ENCODE measurements at places on chromosomes 7 and 10.

GRCh38 chr10:114206902-114207301 lies 27.7 kb downstream of the TDRD1 start:
- no peak for DNase-seq

DNA sequence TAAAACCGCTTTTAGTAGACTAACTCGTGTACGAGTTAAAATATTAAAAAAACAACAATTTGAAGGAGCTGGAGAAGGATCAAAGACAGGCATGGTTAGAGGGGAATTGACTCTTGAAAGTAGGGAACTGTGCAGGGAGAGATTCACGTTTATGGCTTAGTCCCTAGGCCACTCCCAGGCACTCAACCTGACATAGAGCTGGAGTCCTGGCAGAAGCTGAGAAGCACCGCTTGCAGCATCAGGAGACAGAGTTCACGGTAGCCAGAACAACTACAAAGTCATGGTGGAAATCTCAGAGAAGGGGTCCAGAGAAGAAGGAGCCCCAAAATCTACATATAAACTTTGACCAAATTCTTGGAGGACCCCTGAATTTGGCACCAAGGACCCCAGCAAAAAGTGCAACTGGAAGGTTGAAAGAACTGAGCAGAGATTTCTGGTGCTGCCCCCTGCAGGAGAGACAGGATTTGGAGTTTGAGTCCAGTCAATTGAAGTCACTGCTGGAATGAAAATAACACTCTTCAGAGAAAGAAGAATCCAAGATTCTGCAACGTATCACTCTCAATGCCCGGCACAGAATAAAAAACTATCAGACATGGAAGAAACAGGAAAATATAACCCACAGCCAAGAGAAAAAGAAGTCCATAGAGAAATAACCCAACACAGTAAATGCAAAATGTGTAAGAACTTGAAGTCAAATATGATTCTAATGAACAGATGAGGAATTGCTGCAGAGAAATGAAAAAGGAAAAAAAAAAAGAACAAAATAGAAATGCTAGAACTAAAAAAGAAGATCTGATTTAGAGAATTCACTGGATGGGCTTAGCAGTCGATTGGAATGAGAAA lies 493.3 kb upstream of the PODXL start:
- DNase-seq, result no peak

GRCh38 chr7:121187222-121187621 lies 141.6 kb upstream of the WNT16 start:
- DNase-seq, result no peak

- DNase-seq, result no peak
Observed at GRCh38 chr10:28981007-28981406, 303.7 kb downstream of the BAMBI start.

- no peak for DNase-seq
Observed at GRCh38 chr7:148304456-148304855, 286.1 kb upstream of the C7orf33 start.

DNA sequence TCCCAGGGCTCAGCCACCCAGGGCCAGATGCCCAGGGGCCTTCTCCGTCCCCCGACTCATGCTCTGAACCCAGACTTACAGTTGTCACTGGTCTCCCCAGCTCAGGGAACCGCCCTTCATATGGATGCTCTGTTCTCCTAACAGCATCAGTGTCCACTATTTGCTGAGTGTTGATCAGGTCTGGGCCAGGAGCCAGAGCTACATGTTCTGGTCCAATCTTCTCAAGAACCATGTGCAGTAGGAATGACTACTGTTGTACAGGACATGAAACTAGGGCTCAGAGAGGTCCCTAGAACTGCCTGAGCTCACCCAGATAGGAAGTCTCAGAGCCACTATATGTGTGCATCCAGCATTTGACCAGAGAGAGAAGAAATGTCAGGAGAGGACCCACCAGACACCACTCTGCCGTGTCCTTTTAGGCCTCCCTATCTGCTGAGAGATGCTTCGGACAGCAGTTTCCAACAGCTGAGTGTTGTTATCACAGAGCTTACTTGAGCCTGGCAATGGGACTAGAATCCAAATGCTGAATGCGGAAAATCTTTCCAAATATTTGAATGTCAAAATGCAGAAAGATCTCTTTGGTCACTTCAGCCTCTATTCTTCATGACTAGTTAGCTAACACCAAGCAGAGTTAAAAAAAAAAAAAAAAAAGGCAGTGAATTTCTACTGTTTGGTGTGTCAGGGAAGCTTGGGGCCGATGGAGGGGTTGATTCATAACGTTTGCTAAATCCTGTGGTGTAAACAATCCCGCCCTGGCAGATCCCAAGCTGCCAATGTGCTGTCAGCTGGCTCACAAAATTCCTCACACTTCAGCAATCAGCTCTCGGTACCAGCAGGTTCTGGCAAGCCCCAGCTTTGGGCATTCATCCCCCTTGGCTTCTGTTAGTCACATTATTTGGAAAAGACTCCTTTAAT lies 246.1 kb downstream of the TNS3 start:
- DNase-seq, result peak; percentile 56

GRCh38 chr7:8232999-8233847 lies 28.7 kb downstream of the ICA1 start:
- DNase-seq, result no peak

DNA sequence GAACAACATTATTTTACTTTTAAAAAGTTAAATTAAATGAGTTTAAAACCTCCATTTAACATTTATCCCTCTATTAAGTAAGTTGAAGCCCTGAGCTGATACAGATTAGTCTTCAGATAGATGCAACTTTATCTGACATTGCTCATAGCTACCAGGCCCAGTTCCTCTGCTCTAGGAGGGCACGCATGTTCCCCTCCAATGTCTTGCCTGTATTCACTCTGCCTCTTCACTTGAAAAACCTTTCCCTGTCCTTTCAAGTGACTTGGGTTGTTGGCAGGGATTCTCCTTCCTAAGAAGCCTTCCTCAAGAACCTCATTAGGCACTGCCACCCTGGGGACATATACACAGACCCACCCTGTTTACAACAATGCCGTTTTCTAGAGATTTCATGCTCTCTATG lies 270.4 kb downstream of the RELN start:
- DNase-seq, result no peak

DNA sequence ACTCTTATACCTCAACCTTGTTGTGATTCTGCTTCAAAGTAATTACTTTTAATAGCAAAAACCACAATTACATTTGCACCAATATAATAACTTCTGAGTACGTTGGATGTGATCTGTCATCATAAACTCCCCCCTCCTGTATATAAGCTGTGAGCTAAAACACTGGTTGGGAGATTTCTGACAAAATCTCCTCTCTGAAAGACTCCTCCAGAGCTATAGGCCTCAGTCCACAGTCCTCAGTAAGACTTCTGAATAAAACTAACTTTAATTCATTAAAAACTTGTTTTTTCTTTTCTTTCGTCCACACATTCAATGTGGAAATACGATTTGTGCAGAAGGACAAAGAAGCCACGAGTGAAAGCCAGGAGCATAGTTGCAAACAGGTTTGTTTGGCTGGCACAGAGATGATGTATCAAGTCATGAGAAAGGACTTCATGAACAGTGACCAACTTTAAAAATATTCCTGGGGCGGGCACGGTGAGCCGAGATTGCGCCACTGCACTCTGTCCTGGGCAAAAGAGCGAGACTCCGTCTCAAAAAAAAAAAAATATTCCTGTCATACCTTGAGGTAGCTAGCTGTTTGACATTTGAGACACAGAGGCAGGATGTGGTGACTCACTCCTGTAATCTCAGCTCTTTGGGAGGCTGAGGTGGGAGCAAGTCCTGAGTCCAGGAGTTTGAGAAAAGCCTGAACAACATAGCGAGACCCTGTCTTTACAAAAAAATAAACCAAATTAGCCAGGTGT lies 91.1 kb upstream of the ARHGAP21 start:
- no peak for DNase-seq

DNA sequence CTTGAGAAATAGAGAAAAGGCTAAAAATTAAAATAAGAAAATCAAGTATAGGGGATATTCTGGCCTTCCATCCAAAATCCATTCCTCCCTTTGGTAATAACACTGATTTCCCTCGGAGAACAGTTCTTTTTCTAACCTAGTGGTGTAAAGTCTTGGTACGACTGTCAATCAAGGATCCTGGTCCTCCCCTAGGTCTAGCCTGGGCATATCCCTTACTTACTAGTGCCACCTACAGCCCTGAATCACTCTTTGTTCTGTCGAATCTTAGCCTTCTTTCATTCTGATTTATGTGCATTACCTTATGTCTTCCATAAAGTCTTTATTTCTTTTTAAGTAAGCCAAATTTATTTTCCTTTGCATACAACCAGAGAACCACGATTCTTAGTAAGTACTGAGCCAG lies 298.7 kb upstream of the LRRTM3 start:
- no peak for DNase-seq

DNA sequence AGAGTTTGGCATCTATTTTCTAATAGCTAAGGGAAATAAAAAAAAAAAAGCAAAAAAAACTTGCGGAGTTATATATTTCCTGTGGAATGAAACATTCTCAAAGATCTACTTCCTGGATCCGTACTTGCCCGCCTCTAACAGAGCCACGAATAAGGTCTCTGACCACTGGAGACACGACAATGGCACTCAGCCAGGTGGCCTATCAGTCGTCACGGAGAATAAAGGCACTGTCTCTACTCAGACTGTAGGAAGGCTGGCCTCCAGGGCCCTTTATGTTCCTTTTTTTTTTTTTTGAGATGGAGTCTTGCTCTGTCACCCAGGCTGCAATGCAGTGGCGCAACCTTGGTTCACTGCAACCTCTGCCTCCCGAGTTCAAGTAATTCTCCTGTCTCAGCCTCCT lies 58.7 kb downstream of the RGS10 start:
- no peak for DNase-seq

DNA sequence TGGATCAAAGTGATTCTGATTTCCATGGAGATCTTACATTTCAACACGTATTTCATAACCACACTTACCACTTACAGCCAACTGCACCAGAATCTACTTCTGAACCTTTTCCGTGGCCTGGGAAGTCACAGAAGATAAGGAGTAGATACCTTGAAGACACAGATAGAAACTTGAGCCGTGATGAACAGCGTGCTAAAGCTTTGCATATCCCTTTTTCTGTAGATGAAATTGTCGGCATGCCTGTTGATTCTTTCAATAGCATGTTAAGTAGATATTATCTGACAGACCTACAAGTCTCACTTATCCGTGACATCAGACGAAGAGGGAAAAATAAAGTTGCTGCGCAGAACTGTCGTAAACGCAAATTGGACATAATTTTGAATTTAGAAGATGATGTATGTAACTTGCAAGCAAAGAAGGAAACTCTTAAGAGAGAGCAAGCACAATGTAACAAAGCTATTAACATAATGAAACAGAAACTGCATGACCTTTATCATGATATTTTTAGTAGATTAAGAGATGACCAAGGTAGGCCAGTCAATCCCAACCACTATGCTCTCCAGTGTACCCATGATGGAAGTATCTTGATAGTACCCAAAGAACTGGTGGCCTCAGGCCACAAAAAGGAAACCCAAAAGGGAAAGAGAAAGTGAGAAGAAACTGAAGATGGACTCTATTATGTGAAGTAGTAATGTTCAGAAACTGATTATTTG lies 15.3 kb downstream of the HNRNPA2B1 start:
- no peak for DNase-seq

DNA sequence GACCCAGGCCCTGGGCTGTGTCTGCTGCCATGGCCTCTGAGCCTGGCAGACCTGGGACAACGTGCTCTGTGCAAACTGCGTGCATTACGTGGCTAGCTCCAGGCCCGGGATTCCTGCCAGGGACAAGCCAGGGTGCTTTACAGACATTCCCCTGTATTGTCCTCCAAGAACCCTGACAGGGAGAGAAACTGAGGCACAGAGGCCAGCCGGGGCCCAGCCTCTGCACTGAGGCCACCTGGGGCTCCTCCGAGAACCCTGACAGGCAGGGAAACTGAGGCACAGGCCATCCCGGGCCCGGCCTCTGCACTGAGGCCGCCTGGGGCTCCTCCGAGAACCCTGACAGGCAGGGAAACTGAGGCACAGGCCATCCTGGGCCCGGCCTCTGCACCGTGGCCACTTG lies 64.9 kb downstream of the CFAP46 start:
- DNase-seq, result no peak

DNA sequence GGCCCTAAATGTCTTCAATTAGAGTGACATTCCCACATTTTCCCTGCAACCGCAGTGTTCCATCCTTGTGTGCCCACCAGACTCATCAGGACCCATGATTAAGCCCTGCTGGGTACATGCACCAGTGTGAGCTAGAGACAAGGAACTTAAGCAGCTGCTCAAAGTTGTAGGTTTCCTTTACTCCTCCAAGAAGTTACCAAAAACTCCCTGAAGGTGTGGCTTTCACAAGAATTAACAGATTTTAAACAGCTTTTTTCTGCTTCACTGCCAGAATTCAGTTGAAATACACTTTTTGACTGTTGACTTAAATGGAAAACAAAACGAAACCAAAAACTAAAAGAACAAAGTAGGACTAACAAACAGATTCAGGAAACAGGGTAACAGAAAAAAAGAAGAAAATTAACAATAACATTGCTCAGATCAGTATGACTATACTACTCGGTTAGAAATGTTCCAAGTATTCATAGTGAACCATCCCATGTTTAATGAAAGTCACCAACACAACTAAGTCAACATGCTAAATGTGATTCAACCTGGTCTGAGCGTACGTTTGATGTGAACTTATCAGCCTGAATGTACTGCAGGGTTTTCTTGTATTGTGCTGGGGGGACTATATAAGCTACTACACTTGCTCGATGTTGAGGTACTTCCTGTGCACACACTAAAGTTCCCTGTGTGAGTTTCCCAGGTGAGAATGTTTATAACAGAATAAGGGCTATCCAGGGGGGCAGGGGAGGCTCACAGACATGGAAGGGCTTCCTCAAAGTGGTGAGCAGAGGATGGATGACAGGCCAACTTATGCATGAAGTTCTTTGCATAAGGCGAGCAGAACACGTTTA lies 22.2 kb downstream of the SLC37A3 start:
- no peak for DNase-seq

DNA sequence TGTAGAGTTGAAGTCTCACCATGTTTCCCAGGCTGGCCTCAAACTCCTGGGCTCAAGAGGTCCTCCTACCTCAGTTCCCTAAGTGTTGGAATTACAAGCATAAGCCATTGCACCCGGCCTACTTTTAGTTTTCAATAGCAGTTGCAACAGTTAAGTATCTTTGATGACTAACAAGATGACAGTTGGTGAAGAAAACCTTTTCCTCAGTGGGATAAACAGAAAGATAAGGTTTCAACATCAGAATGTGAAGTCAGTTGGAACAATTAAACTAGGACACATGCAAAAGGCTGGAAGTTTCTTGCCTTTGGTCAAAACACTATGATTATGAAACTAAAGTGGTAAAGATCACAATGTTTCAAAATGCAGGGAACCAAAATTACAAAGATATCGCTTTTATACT lies 169.2 kb downstream of the ZNF438 start:
- DNase-seq, result no peak

GRCh38 chr10:120715171-120715570 lies 136.0 kb upstream of the WDR11 start:
- no peak for DNase-seq

GRCh38 chr7:131455001-131455400 lies 101.4 kb downstream of the PODXL start:
- DNase-seq, result no peak

- DNase-seq, result no peak
Observed at GRCh38 chr10:19762026-19762425, 54.2 kb upstream of the PLXDC2 start.

- DNase-seq, result no peak
Observed at GRCh38 chr7:158731761-158732160, 27.2 kb upstream of the NCAPG2 start.
